ENCODE measurements at places on chromosomes 16 and 17.

GRCh38 chr16:77459534-77460254 is 24.9 kb upstream of the ADAMTS18 start:
- no peak for DNase-seq

DNA sequence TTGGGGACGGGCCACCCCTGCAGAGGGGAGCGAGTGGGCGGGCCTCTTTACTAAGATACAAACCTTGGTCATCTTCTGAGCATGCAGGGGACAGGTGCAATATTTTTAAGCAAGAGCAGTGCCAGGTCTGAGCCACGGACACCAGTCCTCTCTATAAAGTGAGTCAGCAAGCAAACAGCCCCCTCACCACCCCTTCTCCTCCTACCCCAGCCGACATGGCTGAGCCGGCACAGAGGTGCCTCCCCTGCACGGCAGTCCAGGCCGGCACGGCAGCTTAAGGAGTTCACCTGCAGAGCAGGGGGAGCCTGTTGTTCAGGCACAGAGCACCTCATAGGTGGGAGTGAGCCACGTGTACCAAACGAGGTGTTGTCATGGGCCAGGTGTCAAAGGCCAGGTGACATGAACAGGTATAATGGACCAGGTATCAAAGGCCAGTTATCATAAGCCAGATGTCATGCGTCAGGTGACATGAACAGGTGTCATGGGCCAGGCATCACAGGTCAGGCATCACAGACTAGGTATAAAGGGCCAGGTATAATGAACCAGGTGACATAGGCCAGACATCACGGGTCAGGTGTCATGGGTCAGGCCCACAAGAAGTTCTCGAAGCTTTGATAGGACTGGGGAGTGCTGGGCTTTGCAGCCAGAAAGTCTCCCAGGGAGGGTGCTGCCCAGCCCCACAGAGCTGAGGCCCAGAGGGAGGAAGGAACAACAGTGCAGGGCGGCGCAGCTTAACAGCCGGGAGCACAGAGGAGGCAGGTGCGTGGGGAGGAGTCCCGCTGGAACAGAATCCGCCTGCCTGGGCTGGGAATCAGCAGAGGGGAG is 42.6 kb upstream of the ZNF469 start:
- no peak for DNase-seq

DNA sequence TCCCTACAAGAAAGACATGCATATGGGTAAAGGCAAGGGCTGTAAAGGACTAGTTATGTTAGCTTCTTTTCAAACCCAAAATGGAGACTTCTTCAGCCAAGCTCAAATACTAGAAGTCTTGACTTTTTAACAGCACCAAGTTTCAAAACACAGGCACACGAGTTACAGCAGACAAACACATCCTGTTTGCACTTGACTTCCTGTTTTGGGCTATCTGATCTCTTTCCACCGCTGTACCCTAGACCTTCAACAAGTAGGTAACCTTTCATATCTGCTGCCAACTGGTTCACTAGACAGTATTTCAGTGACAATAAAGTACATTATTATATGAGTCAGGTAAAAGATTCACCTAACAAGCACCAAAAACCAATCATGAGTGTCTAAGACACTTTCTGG is 12.3 kb downstream of the RFFL start:
- DNase-seq = no peak

DNA sequence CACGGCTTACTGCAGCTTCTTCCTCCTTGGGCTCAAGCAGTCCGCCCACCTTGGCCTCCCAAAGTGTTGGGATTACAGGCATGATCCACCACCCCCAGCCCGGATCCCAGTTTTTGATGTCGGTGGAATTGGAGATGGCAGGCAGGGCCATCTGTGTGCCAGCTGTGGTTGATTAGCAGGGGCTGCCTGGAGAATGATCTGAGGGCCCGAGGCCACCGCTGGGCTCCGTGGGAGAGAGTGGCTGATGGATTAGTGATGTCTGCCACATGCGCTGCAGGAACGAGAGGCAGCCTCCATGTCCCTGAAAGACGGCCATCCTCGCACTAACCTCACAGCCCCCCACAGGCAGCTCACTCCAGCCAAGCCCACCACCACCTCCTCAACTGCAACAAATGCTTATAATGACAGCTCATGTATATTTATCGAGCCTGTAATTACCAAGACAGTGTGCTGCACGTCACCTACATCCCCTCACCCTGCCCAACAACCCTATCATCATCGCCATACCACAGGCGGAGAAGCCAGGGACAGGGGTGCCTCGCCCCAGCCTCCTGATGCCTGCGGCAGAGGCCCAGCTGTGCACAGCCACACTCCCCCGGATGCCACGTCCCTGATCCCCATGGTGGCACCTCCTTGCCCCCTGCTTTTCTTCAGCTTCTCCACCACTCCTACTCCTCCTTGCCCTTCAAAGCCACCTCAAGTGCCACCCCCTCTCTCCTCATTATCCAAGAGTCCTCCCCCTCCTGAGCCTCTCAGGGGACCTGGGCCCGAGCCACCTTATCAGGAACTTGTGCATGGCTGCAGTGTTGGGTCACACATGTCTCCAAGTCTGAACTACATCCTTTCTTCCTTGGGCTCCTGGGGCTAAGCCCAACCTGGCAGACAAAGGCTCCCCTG is 33.2 kb downstream of the ACTG1 start:
- DNase-seq = no peak

GRCh38 chr16:5028950-5029475 is 4.7 kb downstream of the NAGPA start:
- no peak for DNase-seq

DNA sequence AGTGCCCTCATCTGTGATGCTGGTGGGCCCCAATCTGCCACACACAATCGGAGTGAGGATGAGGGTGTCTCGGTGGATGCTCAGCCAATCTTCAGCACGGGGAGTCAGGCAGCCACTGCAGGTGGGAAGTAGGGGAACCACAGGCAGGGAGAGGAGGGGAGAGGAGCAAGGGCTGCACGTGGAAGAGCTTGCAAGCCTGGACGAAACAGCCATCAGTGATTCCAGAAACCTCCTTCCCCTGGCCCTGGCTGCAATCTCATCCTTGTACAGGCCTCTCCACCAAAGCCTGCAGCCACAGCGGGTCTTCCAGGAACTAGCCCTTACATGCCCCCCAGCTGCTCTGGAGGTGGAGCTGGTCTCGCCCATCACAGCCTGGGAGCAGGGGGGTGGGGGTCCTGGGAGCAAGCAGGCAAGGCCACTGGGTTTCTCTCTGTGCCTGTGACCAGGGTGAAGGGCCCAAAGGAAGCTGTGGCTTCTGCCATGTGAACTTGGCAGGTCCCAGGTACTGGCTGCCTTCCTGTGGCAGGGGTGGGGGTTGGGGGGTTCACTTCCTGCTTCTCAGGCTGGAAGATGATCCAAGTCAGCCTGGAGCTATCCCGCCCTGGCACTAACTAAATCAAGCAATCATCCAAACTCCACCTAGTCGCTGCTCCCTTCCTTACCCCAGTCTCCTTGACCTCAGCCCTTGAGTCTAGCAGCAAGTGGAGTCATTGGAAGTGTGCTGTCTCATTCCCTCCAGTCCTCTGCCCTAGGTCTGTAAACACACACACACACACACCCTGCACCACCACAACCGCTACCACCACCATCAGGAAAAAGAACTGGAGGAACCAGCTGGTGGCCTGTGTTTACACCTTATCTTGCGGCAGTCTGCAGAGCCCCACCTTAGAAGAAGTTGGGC is 29.4 kb upstream of the MLKL start:
- DNase-seq = no peak

GRCh38 chr17:44912763-44913544 is 2.3 kb downstream of the GFAP start:
- DNase-seq = no peak

DNA sequence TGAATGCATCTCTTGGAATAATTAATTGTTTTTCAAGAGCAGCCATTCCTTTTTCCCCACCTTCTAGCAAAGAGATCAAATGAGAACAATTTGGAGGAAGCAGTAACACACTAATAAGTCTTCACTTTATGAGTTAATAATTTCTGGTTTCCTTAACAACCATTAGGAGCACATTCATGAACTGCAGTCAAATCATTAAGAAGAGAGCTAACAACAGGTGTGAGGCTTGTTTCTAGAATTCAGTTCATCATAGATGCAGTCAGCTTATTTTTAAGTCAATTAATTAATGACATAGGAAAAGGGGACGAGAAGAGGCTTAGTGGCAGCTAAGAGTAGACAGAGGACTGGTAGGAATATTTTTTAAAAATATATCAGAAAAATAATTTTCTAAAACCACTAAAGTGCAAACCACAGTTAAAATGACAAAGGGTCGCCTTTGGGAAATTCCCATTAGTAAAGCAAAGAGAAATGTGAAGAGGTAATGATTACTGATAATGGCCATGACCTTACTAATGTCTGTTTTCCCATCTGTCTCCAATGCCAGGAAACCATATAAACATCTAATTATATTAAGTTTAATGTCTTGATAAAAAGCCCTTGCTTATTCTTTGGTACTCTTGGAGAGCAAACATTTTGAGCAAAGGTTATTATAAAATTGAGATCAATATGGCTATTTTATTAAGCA is 184.2 kb downstream of the KCNJ2 start:
- DNase-seq = no peak

- no peak for DNase-seq
Observed at GRCh38 chr17:81527591-81528383, at the start of gene FSCN2. FSCN2 (plus strand) TSS chr17:81528377; CDS start chr17:81528532, 155 bp downstream.

GRCh38 chr17:6077752-6078151 is 7.6 kb downstream of the WSCD1 start:
- DNase-seq = peak; percentile 63

DNA sequence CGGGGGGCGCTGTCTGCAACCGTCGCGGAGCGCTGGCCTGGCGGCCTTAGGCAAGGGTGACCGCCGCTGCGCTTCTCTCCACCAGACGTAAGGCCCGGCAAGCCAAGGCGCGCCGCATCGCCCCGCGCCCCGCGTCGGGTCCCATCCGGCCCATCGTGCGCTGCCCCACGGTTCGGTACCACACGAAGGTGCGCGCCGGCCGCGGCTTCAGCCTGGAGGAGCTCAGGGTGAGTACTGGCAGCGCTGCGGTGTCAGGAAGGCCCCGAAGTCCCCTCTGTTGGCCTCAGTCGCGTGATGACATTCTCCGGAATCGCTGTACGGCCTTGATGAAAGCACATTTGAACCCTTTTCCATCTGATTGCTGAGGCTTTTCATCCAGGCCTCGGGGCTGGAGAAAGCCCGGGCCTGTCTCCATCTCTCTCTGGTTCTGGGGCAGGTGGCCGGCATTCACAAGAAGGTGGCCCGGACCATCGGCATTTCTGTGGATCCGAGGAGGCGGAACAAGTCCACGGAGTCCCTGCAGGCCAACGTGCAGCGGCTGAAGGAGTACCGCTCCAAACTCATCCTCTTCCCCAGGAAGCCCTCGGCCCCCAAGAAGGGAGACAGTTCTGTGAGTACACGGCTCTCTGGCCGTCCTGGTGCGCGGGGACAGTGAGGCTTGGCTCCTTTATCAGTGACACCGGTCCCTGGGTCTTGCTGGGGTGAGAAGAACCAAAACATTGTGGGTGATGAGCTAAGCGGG is 831 bp downstream of the RPL13 start:
- DNase-seq = no peak

- no peak for DNase-seq
Observed at GRCh38 chr16:69926241-69926640, 24.9 kb upstream of the CLEC18A start.

- DNase-seq = no peak
Observed at GRCh38 chr16:86205521-86206245, 304.6 kb upstream of the FOXF1 start.

- no peak for DNase-seq
Observed at GRCh38 chr17:81993729-81994592, 16.5 kb downstream of the ASPSCR1 start.

- DNase-seq = no peak
Observed at GRCh38 chr17:60381958-60382357, 10.0 kb downstream of the USP32 start.

- no peak for DNase-seq
Observed at GRCh38 chr16:66478733-66479511, 51.8 kb downstream of the BEAN1 start.

GRCh38 chr16:77841502-77841763 is 53.1 kb downstream of the VAT1L start:
- no peak for DNase-seq

DNA sequence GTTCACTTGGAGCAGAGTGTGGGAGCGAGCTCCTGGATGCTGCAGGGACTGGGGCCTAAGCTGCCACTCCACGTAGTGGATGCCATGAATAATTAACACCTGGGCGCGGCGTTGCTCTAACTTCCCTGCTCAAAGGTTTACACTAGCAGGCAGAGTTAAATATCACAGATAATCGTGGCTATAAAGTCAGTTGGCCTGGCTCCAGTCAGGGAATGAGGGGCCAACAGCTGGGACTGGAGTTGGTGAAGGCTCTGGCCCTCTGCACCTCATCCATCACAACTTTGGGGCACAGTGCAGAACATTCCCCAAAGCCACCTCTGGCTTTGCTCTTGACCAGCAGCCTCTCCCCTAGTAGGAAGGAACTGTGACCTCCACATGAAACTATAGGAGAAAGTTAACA is 10.9 kb downstream of the HOXB4 start:
- no peak for DNase-seq

DNA sequence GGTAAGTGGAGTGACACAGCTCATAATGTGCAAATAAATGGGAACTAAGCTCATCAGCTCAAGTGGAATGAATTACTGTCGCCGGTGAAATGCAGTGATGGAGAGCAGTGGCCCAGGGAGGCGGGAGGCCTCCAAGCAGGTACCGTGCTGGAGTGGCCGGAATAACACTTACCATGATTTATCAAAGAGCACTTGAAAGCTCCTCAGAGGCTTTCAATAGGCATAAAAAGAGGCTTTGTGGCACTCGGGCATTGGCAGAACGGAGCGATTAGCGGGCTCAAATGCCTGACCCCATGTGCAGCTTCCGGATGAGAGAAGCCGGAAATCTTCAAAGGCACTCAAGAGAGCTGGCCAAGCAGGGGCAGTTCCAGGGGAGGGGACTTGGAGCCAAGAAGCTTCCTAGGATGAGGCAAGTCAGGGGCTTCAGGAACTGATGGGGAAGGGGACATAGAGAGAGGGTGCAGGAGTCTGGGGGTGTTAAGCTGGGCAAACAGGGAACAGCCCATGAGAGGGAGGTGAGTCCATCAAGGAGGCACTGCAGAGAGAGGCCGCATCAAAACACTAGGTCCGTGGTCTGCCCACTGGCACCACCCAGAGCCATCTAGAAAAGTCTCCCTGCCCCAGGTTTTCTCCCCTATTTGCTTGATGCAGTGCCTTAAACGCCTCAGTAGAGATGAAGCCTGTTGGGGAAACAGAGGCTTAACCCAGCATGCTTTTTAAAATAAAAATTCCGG is 144.0 kb upstream of the IRX6 start:
- no peak for DNase-seq

Measured in neuronal stem cell (in vitro differentiated cells).